Caco-2 (cell line): ENCODE measurements at places on chromosomes 16 and 17.

DNA sequence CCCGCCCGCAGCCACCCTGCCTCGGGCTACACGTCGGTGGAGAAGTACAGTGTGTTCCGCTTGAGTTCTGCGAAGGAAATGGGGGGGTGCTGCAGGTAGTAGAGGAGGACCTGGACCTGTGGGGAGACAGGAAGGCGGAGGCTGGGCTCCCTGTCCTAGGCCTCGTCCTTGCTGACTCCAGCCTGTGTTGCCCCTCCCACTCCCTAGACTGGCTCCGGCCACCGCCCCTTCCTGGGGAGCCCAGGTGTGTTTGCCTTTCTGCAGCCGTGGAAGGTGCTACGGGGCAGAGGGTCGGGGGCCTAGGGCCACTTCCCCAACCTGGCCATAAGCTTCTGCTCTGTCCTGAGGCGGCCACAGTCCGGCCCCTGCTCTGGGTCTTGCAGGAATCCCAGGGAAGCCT lies 9.1 kb downstream of the TIMM22 start:
- peak; percentile 42 for DNase-seq
- H3K36me3 ChIP-seq: peaks cover 7% of the 10 kb centered on the region; the same call in 1 of the 2 replicates
- no peaks in the 10 kb centered on the region for H3K27me3 ChIP-seq
- no peak overlapping the region for H3K4me3 ChIP-seq
- peak overlapping the region; percentile 78 for H3K27ac ChIP-seq

DNA sequence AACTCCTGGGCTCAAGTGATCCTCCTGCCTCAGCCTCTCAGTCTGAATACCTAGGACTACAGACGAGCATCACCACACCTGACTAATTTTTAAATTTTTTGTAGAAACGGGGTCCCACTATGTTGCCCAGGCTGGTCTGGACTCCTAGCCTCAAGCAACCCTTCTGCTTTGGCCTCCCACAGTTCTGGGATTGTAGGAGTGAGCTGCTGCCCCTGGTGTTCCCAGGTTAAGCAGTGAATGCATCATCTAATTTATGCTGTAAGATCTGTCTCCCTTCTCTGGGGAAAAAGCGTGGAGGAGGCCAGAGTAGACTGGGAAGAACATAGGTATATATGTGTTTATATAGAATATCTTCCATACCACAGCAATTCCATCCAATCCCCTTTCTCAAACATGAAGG lies 6.6 kb upstream of the N4BP1 start:
- H3K36me3 ChIP-seq: no peaks in the 10 kb centered on the region
- H3K27ac ChIP-seq: no peak overlapping the region
- no peak overlapping the region for H3K4me3 ChIP-seq
- H3K4me1 ChIP-seq: peaks cover 30% of the 10 kb centered on the region
- DNase-seq: no peak

DNA sequence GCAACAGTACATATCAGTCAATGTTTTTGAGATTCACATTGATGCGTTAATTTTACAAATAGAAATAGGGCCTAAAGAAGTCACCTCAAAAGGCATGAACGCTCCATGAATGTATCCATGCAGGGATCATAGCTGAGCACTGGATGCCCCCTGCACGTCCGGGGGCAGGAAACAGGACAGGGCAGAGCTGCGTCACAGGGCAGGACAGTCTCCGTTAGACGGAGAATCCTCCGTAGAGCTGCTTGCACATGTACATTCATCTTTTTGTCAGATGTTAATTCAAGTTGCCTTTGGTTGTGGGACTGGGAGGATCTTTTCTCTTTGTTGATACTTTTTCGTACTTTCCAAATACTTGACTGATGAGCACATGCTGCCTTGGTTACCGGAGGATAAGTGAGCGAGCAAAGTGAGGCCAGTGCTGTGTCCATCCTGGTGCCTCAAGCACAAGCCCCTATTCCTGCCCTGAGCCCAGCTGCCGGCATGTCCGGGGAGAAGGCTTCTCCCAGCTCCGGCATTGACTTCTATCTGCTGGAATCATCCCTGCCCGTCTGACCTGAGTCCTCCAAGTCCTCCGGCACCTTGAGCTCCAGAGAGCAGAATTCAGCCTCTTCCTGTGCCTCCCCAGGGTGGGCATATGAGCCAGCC lies 15.0 kb downstream of the GAA start:
- no peak overlapping the region for H3K4me3 ChIP-seq
- no peaks in the 10 kb centered on the region for H3K4me1 ChIP-seq
- H3K27me3 ChIP-seq: no peaks in the 10 kb centered on the region
- no peak overlapping the region for H3K27ac ChIP-seq
- no peak for DNase-seq

DNA sequence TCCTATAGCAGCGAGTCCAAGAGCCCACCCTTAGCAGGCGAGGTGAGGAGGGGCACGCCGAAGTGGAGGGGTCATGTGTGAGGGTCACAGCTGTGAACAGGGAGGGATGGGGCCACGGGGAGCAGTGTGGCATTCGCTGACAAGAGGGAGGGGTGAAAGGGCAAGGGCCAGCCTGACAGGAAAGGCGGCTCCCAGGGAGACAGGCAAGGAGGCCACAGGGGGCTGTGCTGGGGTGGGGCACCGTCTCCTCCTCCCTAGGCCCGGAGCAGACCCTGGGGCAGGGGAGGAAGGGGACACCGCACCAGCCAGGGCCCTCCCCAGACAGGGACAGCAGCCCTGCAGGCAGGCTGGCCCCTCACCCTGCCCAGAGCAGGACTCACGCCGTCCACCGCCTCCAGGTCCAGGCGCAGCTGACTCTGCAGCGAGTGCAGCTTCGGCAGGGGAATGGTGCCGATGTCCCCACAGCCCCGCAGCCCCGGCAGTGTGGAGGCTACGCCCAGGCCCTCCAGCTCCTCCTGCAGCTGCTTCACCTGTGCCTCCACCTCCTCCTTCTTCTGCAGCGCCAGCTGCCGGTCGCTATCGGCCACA lies 15.1 kb downstream of the GNPTG start:
- no peaks in the 10 kb centered on the region for H3K4me1 ChIP-seq
- H3K27ac ChIP-seq: no peak overlapping the region
- no peak for DNase-seq
- no peaks in the 10 kb centered on the region for H3K27me3 ChIP-seq
- no peak overlapping the region for H3K4me3 ChIP-seq
- H3K36me3 ChIP-seq: peaks cover 3% of the 10 kb centered on the region

DNA sequence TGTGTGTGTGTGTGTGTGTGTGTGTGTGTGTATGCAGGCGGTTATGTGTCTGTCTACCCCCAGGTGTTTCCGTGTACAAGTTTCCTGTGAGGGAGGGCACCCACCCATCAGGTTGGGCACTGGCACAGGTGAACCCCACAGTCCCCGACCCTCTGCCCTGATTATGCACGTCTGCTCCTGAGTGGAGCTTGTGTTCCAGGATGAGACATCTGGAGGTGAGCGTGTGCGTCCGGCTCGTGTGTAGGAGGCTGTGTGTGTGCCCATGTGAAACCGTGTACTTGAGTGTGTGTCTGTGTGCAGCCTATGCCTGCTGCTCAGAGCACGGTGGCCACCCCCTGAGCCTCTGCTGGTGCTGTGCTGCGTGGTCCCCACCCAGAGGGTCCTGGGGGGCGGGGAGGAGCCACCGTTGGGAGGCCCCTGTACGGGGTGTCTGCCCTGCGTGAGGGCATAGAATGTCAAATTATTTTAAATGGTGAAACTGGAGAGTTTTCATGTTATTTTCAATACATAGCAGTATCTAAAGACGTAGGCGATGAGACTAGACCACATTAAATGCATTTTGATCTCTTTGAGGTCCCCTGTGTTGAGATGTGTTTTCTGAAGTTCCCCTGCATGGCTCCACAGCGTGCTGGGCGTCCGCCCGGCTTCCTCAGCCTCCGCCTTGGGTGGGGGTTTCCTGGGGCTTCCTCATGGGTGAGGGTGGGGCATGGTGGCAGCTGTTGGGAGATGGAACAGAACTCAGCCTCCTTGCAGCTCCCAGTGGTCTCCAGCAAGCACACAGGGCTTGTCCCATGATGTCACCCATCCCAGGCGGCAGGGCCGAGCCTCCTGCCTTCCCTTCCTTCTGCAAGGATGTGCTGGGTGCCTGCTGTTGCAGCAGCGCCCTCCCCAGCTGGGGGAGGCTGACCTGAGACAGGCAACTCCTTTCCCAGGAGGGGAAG lies 43.4 kb downstream of the KCNJ12 start:
- no peaks in the 10 kb centered on the region for H3K4me1 ChIP-seq
- no peaks in the 10 kb centered on the region for H3K27me3 ChIP-seq
- H3K4me3 ChIP-seq: no peak overlapping the region
